Activated CD8-positive, alpha-beta memory T cell treated with anti-CD3 and anti-CD28 coated beads for 36 hours (primary cell): ENCODE measurements at places on chromosomes 5 and 9. TPM values are rescaled to one million over a fixed set of nuclear protein-coding genes. Genes with fewer than 3 reads are reported as not detected.

HNRNPA0 gene
- 42.7 TPM for total RNA-seq

OTULINL gene
- total RNA-seq, result 14.0 TPM

SAPCD2 gene
- total RNA-seq, result 16.4 TPM

MOB3B gene
- 0.44 TPM for total RNA-seq

SLC22A4 gene
- 1.6 TPM for total RNA-seq

AIF1L gene
- 0.23 TPM for total RNA-seq

ACOT12 gene
- total RNA-seq, result not detected

FBN2 gene
- not detected for total RNA-seq

TAL2 gene
- total RNA-seq, result not detected

REEP2 gene
- total RNA-seq, result 6.2 TPM

ZNF483 gene
- 2.1 TPM for total RNA-seq

ADGRV1 gene
- total RNA-seq, result 0.34 TPM

PCA3 gene
- total RNA-seq, result not detected

ABLIM3 gene
- total RNA-seq, result not detected

PCDHA1 gene
- total RNA-seq, result not detected

PTPRD gene
- total RNA-seq, result 0.15 TPM

PCDHGA4 gene
- not detected for total RNA-seq

C5orf47 gene
- total RNA-seq, result not detected

GEMIN5 gene
- 46.0 TPM for total RNA-seq

NUDT12 gene
- total RNA-seq, result 1.2 TPM

TRIP13 gene
- 45.8 TPM for total RNA-seq

SRD5A1 gene
- 17.6 TPM for total RNA-seq

HRH2 gene
- 32.6 TPM for total RNA-seq

DDX4 gene
- not detected for total RNA-seq

ARID3C gene
- 0.34 TPM for total RNA-seq

FAT2 gene
- total RNA-seq, result not detected

TTC33 gene
- total RNA-seq, result 22.2 TPM

UNC13B gene
- total RNA-seq, result 2.9 TPM

FAM81B gene
- total RNA-seq, result not detected
